Inflammatory macrophage (primary cell): ENCODE measurements at places on chromosomes 1 and 21.

- DNase-seq: peak; percentile 35
Observed at GRCh38 chr21:33642896-33643657, 776 bp downstream of the ITSN1 start.

DNA sequence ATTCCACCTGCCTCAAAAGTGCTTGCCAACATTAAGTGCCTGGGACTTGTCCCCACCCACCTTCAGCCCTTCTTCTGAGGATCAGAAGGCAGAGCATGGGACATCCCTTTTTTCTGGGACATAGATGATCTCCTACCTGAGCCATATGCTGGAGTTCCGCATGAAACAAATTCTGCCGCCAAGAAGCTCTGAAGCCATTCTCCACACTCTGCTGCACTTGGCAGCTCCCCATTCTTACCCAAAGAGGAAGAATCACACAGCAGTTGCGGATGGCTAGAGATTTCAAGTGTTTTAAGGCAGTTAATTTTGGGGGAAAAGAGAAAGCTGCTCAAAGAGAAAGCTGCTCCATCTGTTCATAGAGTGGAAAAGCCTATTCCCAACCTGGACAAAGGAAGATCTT is 197.3 kb upstream of the COA6 start:
- DNase-seq: no peak

DNA sequence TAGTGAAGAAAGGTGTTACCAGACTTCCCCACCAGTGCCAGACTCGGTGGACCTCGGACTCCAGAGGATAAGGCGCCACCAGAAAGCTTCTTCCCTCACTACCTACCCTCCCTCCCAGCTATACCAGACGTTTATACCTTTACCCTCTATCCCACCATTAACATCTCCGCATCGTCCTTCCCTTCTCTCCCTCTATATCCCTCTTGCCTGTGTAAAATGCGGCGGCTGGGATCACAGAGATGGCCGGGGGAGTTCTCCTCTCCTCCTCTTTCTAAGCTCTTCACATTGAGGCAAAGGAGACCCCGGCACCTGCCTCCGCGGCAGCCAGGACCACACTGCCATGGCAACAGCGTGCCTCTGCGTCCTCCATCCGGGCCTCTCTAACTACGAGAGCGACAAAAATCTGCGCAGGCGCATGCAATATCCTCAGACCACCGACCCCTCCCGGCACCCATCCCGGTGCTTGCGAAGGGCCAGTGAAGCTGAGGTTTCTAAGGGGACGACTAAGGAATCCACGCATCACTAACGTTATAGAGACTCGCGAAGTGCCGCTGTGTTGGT is at the start of gene CCDC181:
CCDC181 (minus strand) TSS at position 394 of the 561 bp plus-strand sequence. CDS start 2,547 bp downstream, outside the sequence.
- DNase-seq: no peak

- DNase-seq: no peak
Observed at GRCh38 chr1:85581802-85582686, 1.5 kb downstream of the CCN1 start.

GRCh38 chr1:10975567-10976326 is 36.7 kb upstream of the TARDBP start:
- DNase-seq: peak; percentile 15

- DNase-seq: peak; percentile 45
Observed at GRCh38 chr1:165129568-165130164, 226.8 kb downstream of the LMX1A start.

DNA sequence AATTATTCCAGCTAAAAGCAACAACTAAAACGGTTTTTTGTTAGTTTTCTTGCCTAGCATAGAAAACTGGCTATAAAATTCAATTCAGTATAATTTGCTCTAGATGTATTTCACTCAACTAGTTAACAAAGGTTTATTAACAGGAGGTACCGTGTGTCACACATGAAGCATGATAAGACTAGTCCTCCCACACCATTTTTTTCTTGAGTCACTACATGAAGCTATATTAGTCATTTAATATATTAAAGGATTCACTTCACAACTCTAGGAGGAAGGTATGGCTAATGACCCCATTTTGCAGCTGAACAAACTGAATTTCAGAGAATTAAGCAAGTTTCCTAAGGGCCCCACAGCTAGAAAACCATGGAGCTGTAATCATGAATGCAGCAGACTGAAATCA is 307.8 kb upstream of the USP25 start:
- no peak for DNase-seq

DNA sequence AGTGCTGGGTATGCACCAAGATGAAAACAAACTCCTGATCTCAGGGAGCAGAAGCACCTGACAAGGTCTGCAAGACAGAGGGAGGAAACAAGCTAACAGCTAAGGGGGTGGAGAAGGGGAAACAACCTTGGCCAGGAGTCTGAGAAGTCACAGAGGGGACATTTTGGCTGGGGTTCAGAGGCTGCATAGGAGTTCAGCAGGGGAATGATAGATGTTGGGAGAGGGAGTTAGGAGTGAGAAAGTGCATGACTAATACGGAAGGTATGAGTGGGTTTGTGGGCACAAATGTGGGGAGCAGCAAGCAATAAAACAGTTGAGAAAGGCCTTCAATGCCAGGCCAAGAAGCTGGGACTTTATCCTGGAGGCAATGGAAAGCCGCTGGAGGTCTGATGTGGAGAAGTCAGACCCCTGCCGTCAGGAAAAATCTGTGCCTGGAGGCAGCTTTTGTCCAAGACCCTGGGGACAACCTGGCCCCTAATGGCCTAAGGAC is 16.4 kb downstream of the EPHA2 start:
- DNase-seq: no peak

DNA sequence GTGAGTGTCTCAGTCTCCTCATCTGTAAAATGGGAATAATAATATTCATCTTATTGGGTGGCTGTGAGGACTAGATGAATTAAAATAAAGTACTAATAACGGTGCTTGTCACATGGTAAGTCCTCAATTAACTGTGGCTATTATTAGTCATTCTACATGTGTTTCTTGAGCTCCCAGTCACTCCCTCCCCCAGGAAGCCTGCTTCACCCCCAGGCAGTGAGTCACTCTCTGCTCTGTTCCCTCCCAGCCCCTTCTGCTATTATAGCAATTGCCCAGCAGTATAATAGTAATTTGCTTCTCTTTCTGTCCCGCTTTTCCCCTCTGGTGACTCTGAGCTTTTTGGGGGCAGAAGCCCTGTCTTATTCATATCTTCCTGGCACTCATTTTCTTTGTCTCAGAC is 102.0 kb downstream of the BEND5 start:
- DNase-seq: peak; percentile 72

- DNase-seq: no peak
Observed at GRCh38 chr1:224064150-224064549, 49.8 kb upstream of the FBXO28 start.

- DNase-seq: peak; percentile 34
Observed at GRCh38 chr1:162351246-162351842, 25.3 kb downstream of the SPATA46 start.

DNA sequence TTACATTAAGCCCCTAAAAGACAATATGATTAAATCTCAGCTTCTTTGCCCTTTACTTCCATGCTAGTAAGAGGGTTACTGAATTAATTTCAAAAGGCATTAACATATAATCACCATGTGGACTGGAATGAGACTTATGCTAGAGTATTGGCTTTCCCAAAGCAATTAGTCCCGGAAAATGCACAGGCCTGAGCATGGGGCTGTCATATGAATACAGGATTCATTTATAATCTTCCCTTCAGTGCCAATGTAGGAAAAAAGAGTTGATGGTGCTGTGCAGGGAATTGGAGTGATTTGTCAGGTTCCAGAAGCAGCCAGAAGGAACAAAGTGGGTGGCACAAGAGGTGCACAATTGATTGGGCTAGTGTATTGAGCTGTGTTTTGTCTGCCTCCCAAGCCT is 199.0 kb upstream of the L1TD1 start:
- DNase-seq: no peak

GRCh38 chr1:51553911-51554310 is 34.8 kb upstream of the EPS15 start:
- no peak for DNase-seq

DNA sequence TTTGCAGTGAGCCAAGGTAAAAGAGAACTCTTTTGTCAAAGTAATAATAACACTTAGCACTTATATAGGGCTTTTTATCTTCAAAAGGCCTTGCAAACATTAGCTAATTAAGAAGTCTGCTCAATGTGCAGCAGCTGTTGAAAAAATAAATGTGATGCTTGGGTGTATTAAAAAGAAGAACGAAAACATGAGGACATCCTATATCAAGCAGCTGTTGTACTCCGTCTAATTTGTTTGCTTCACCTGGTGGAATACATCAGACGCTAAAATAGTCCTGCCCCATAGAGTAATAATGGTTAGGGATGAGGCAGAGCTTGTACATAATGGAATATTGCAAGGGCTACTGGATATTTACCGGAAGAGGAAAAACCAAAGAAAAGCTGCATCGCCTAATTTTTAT is 299.5 kb downstream of the ST6GALNAC3 start:
- no peak for DNase-seq

- peak; percentile 90 for DNase-seq
Observed at GRCh38 chr1:9066945-9067807, 2.3 kb downstream of the SLC2A5 start.
